ENCODE measurements at places on chromosomes 16 and 17. TPM values are rescaled to one million over a fixed set of nuclear protein-coding genes. Genes with fewer than 3 reads are reported as not detected.

Gene RSKR
- 16.0 TPM for total RNA-seq

Gene UBFD1
- total RNA-seq: 139 TPM

Gene SEZ6L2
- total RNA-seq: 17.3 TPM

Gene ENPP7
- 4.4 TPM for total RNA-seq

Gene BAHCC1
- total RNA-seq: 25.2 TPM

Gene SCGB1C2
- total RNA-seq: not detected

Gene TBC1D3I
- 1.5 TPM for total RNA-seq

Gene KLHL11
- 38.2 TPM for total RNA-seq

Gene CD300E
- total RNA-seq: 1.1 TPM

Gene CA10
- total RNA-seq: 6.1 TPM

Gene IGFBP4
- 198 TPM for total RNA-seq
